ENCODE measurements at places on chromosomes 3 and 15.

GRCh38 chr15:77208241-77208640 is 137.3 kb upstream of the TSPAN3 start:
- DNase-seq: no peak

GRCh38 chr3:45198264-45199260 is 27.5 kb downstream of the TMEM158 start:
- no peak for DNase-seq

DNA sequence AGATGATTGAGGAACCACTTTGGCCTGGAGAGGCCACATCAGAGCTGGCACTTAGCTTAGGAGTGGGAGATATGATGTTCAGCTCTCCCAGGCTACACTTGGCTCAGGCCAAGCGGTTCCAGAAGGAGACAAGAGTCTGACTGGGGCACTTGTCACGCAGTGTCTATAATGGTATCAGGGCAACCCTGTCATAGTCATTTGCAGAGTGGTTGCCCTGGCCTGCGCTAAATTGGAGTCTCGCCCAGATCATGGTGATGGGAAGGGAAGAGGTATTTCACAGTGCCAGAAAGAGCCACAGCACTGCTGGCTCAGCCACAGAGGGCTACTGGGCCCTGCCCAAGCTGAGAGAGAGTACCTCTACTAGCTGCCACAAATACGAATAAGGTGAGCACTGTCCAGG is 186.9 kb upstream of the CRBN start:
- DNase-seq: no peak

DNA sequence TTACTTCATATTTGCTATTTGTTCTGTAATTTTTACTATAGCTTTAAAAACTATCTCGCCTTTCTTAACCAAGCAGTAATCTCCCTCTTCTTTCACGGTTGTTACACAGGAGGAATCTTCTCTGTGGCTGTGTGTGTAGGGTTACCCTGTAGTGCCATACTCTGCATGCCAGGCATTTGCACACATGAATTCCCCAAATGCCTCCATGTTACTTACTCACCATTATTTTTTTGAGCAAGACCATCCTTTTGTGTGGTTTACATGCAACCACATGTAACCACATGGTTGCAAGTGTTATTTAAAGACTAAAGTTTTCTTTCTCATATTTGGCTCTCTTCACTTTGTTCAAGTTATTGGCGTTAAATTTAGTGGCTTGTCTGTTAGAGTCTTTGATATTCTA is 45.5 kb downstream of the HPS3 start:
- DNase-seq: peak; percentile 2

DNA sequence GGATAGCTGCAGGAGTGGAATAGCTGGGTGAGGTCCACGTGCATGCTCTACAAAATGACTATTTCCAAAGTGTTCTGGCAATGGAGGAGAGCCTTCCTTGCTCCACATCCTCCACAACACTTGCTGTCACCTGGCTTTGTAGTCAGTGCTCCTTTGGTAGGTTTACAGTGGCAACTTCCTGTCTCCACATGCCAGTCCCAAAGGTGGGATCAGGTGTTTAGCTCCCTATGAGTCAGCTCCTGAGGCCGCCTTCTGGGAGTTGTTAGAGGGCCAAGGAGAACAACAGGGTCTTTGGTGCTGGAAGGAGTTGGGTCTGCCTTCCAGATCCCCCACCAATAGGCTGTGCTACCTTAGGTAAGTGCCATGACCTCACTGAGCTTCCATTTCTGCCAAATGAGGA is 15.3 kb upstream of the LIMD1 start:
- DNase-seq: no peak

DNA sequence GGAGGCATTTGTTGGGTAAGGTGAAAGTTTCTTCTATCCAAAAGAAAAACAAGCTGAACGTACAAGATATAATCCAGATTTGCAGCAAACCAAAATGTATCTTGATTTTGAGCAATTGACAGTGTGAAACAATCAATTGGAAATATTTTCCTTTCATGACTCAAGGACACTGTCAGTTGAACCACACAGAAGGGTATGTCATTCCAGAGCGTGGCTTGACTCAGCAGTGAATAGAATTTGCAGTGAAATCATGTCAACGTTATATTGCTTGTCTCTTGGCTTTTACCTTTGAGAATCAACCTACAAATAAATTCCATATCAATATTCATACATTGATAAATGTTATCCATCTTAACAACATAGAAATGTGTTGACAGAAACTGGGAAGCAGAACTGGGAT is 78.2 kb downstream of the TM2D3 start:
- DNase-seq: no peak

DNA sequence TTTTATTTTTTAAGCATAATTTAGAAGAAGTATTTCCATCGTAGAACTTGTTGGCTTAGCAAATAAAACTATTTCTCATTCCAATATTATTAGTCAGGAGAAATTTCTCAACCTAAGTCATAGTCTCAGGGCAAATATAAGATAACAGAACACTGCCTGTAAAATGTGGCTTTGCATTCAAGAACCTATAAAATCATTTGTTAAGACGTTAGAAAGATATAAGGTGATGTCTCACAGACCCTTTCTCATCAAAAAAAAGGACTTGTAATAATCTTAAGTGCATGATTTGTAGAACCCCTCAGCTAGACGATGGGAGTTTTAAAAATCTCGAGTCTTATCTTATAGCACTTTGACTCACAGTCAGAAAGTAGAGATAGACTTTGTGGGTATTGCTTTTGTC is 314.7 kb upstream of the CFAP20DC start:
- no peak for DNase-seq

DNA sequence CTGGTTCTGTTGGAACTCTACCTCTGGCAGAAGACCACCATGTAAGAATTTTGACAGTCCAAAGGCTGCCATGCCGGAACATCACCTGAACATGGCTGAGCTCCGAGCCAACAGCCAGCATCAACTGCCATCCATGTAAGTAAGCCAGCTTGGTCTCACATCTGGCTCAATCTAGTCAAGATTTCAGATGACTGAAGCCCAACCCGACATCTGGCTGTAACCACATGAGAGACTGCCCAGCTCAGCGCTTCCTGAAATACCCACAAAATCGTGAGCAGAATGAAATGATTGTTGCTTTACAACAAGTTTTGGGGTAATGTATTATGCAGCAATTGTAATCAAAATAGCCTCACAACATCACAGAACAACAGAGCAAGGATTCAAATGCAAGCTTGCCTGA is 32.9 kb downstream of the GHSR start:
- DNase-seq: no peak

GRCh38 chr3:35965908-35966307 is 326.6 kb downstream of the ARPP21 start:
- no peak for DNase-seq

GRCh38 chr3:183583331-183584245 is 28.1 kb upstream of the KLHL6 start:
- DNase-seq: no peak

DNA sequence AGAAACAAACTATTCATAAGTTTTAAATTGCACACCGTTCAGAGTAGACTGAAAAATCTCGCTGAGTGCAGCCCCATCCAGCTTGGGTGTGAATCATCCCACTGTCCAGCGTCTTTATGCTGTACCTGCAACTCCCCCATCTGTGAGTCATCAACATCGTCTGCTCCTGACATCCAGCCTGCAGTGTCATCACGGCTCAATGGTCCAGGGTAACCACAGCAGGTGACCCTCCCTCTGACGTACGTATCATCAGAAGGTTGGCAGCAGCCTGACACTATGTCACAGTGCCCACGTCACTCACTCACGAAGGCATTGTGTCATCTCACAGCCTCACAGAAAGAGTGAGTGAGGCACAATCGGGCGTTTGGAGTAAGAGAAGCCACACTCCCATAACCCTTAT is 65.2 kb downstream of the TPRA1 start:
- no peak for DNase-seq

DNA sequence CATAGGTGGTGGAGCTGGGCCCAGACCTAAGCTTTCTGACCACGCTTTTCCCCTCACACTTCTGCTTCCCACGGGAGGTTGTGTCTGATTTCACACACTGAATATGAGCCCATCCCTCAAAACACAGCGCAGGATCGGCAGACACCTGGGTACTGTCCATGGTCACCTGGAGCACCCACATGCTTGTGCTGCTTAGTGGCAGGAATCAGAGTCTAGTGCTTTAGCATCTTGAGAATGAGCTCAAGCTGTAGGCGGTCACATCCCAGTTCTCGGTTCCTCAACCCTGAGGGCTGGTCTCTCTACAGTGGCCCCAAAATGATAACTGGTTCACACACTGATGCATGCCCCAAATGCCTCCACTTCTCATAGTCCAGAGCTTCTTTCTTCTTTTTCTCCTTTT is 111.0 kb downstream of the SEMA5B start:
- no peak for DNase-seq

DNA sequence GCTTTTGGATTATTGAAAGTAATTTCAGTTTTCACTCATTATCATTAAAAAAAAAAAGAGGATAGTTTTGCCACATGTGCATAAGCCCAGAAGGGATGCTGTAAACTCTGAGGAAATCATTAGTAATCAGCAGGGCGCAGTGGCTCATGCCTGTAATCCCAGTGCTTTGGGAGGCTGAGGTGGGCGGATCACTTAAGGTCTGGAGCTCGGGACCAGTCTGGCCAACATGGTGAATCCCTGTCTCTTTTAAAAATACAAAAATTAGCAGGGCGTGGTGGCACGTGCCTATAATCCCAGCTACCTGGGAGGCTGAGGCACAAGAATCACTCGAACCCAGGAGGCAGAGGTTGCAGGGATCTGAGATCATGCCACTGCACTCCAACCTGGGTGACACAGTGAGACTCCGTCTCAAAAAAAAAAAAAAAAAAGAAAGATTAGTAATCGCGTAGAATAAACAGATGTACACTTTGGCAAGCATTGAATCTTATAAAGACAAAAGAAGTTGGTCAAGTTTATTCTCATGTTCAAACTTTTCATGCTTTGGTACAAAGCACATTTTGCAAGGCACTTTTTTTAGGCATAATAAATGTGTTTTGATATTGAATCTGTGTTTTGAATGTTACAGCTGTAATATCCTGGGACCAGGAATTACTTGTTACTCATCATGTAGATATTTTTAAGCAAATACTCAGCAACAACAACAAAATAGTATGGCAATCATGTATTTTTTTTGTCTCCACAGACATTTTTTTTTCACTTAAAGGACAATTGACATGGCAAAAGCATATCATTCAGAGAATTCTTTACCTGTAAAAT is 93.2 kb upstream of the AGTR1 start:
- DNase-seq: no peak

DNA sequence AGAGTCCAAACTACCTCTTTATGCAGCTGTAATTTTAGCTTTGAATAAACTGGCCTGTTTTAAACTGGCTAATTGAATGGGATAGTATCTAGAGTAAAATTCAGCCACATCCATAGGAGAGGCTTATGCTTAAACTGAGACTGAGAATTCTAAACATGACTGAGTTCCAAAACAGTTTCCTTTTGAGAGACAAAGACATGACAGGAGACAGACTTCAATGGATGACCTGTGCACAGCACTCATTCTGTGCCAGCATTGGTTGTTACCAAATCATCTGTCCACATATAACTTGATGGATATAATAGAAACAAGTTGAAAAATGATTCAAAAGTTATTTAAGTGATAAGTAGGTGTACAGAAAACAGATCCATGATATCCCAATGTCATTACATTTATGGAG is 20.9 kb downstream of the IL12A start:
- no peak for DNase-seq

DNA sequence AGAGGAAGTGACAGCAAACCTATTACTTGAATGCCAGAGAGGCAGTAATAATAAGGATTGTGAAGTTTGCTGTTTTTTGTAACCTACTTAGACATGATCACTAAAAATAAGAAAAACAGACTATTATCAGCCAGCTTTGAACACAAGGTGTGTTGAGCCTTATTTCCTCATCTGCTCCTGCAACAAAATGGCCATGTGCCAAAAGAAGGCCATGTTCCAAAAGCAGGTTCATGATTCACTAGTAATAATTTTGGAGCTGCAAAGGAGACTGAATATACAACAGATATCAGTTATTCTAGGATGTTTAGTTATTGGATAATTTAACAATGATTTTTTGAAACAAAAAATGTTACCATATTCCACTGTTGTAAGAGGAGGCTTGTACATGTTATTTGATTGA is 578.7 kb downstream of the SQOR start:
- no peak for DNase-seq

DNA sequence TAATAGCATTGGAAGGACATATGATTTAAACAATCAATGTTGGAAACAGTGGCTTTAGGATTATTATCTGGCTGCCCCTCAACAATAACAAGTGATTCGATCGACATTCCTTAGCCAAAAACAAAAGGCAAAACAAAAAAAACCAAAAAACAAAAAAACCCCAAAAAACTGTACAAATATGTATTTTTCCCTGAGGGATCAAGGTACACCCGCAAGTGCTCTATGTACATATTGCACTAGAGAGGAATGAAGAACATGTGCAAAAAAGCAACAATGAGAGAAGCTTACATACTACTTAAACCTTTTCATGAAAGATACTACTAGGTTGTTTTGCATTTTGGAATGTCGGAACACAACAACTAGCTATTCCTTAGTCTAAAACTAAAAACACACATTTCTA is 14.2 kb upstream of the ICE2 start:
- DNase-seq: no peak

DNA sequence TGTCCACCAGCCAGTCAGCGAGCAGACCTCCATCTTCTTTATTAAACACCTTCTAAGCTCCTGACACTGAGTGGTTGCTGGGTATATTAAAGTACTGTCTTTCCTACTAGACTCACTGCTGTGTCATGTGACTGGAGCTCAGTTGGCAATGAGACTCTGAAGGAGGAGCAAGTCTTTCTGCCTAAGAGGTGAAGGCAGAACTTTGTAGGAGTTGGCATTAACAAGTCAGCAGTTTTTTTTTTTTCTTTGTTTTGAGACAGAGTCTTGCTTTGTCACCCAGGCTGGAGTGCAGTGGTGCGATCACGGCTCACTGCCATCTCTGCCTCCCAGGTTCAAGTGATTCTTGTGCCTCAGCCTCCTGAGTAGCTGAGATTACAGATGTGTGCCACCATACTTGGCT is 62.2 kb downstream of the ABHD5 start:
- DNase-seq: no peak

- peak; percentile 67 for DNase-seq
Measured at GRCh38 chr3:71875461-71875947, 90.6 kb upstream of the PROK2 start.

- DNase-seq: no peak
Measured at GRCh38 chr15:51720201-51720995, 17.1 kb downstream of the LYSMD2 start.

DNA sequence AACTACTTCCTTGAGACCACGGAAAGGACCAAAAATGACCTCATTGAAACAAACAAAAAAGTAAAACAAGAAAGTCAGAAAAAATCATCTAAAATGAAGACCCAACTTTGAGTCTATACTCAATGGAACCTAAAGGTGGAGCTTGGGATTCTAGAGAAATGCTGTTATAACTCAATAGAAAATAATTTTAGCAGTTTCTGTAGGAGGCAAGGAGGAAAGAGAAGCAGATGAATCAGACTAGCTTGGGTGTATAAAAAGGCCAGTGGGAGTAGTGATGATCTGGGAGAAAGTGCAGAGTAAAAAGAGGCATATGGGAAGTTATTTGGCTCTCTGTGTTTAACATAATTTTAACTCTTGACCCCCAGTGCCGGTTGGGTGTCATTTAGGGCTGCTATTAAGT is 94.4 kb downstream of the TMCO5A start:
- DNase-seq: no peak

Measured in activated T-helper 1 cell treated with anti-CD3 and anti-CD28 coated beads, Interleukin-12 subunit alpha, Interleukin-12 subunit beta, Interleukin-2, Interleukin-4 antibody, amounts not matched to agents 30 ng/mL and 10 ng/mL and 1 ng/mL, durations not matched to agents 14 hours and 24 hours and 36 hours (primary cell).